ENCODE measurements at places on chromosomes 1 and 21.

- DNase-seq: no peak
Observed at GRCh38 chr1:234960722-234961455, 167.7 kb downstream of the TOMM20 start.

- DNase-seq: no peak
Observed at GRCh38 chr1:237226177-237226944, 184.4 kb downstream of the RYR2 start.

- DNase-seq: peak; percentile 76
Observed at GRCh38 chr1:30378991-30379581, 344.3 kb downstream of the MATN1 start.

DNA sequence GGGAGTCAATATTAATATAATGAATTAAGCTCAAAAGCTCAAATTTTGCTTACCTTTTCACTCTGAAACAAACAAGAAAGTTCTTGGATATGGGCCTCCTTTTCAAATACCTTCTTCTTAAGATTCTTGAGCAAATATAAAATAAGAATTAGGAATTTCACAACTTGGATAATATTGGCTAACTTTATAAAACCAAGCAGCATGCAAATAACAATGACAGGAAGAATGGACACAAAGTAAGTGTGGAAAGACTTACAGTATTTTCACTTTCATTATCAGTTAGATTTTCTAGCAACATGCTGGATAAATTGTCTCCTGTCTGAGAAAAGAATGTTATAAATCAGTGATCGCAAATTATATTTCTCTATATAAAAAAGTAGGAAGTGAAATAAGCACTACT lies 13.2 kb downstream of the ODF2L start:
- no peak for DNase-seq

GRCh38 chr1:86618358-86618757 lies 71.5 kb downstream of the CLCA4 start:
- DNase-seq: no peak

GRCh38 chr21:36727866-36728265 lies 29.0 kb downstream of the SIM2 start:
- no peak for DNase-seq

- no peak for DNase-seq
Observed at GRCh38 chr1:65940126-65940525, 147.4 kb downstream of the PDE4B start.

- no peak for DNase-seq
Observed at GRCh38 chr1:109622895-109623294, 3.3 kb downstream of the AMPD2 start.

DNA sequence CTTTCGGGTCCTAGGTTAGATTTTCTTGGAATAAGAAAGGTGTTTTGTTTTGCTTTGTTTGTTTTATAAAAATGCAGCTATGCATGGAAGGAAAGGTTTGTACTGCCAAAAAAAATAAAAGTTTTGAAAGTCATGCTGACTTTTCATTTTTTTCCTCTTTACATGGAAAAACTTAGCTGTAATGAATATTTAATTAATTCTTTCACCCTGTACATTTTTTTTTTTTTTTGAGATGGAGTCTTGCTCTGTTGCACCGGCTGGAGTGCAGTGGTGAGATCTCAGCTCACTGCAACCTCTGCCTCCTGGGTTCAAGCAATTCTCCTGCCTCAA lies 48.7 kb downstream of the NENF start:
- DNase-seq: no peak

DNA sequence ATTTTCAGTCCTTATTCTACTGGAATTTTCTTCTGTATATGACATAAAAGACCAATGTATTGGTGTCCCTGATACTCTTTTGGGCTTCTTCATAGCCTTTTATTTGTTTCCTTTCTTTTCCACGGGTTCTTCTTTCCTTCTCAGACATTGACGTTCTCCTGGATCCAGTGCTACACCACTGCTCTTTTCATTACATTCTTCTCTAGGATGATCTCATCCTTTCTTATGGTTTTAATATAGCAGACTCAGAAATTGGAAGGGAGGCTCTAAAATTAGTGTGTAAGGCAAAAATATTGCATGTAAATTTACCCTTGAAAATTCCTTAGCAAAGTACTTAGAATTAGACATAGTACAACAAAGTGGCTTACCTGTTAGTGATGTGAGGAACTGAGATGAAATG lies 65.3 kb downstream of the SELENOF start:
- no peak for DNase-seq

- no peak for DNase-seq
Observed at GRCh38 chr21:15701830-15702229, 28.0 kb upstream of the USP25 start.

DNA sequence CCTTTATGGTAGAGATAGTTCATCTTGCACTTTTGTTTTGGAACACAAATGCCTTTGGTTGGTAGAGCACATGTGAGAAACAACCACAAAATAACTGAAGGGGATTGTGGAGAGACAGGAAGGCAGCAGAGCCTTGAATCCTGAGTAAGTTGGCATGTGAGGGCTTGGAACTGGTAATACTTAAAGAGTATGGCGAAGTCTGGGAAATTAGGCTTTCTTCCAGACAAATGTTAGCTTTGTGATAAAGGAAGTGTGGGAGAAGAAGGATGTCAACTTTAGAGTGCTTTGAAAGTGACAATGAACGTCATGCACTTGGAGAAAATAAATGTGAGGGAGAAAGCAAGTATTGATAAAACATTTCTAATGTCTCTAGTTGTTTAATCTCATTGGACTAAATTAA lies 476.3 kb upstream of the ZRANB2 start:
- no peak for DNase-seq

DNA sequence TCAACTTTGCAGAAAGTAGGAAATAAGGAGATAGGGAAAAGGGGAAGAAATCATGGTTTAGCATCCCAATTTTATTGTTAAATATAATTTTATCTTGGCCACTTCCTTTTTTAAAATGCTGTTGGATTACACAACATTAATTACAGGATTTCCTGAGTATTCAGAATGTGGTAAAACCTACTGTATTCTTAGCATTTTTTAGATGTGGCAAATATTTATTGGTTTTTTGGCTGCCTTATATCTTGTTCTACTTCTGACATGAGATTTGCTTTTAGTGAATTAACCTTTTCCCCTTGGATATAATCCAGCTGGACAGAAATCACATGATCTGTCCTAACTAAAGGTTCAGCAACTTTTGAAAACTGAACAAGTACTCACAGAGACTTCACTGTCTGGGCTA lies 104.9 kb downstream of the PTGS2 start:
- peak; percentile 20 for DNase-seq

DNA sequence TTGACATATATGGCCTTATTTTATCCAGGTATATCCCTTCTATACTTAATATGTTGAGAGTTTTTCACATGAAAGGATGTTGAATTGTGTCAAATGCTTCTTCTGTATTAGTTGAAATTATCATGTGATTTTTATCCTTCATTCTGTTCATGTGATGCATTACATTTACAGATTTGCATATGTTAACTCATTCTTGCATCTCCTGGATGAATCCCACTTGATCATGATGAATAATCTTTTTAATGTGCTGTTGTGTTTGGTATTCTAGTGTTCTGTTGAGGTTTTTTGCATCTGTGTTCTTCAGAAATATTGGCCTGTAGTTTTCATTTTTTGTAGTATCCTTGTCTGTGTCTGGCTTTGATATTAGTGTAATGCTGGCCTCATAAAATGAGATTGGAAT lies 138.3 kb upstream of the GPR52 start:
- DNase-seq: no peak

DNA sequence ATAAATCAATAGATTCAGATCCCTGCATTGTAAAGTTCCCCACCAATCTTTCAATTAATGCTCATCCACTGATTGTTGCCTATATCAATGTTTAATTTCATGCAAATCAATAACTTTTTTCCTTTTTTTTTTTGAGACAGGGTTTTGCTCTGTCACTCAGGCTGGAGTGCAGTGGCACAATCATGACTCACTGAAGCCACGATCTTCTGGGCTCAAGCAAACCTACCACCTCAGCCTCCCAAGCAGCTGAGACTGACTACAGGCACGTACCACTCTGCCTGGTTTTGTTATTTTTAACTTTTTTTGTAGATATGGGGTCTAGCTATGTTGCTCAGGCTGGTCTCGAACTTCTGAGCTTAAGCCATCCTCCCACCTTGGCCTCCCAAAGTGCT lies 25.7 kb downstream of the DIO1 start:
- no peak for DNase-seq

DNA sequence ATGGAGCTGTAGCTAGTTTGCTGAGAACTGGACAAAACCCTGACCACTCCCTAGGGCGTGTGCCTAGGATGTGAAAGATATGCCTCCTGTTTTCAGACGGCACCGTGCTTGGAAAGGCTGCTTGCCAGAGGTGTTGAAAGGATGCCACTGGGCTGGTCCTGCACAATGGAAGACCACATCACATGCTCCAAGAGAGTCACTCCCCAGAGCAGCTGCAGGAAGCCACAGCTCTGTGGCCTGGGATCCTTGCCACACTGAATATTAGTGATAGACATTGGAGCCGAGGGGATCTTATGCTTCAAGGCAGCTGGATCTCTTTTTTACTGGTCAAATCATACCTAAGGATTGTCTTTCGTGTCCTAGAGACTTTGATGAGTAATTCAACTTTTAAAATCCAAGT lies 6.6 kb upstream of the APP start:
- no peak for DNase-seq

DNA sequence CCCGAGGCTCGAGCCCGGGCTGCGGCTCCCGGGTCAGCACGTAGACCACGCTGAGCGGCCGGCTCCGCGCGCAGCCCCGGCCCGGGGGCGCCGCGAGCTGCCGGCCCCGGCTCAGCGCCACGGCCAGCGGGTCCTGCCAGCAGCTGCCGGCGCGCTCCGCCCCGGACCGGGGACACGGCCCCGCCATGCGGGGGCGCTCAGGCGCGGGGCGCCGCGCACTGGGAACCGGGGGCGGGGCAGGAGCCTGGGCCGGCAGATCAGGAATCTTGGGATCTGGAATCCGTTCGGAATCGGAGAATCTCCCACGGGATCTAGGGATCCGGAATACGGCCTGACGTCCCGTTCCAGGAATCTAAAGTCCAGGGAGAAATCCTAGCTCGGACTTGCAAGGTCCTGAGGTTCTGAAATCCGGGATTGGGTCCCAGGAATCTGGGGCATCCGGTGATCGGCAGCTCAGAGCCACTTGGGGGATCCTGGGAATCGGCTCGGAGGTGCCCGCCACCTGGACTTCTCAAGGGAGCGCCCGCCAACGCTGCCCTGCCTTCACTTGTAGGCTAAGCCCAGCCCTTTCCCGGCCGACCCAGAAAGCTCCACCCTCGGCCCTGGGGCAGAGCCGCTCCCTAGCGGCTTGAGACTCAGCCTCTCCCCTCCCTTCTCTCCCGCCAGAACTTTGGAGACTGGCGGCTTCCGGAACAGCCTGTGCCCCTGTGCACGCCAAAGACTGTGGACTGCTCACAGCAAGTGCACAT lies at the start of gene MAP3K6:
Gene MAP3K6, minus strand, starts transcription at position 551 of the 749 bp plus-strand sequence. Its CDS starts 364 bp downstream, at position 187.
- peak; percentile 71 for DNase-seq

- DNase-seq: no peak
Observed at GRCh38 chr1:67717876-67718275, 32.9 kb downstream of the GADD45A start.

- DNase-seq: no peak
Observed at GRCh38 chr1:4336507-4336906, 317.9 kb upstream of the AJAP1 start.

GRCh38 chr1:185295091-185295490 lies 22.0 kb downstream of the IVNS1ABP start:
- DNase-seq: no peak

DNA sequence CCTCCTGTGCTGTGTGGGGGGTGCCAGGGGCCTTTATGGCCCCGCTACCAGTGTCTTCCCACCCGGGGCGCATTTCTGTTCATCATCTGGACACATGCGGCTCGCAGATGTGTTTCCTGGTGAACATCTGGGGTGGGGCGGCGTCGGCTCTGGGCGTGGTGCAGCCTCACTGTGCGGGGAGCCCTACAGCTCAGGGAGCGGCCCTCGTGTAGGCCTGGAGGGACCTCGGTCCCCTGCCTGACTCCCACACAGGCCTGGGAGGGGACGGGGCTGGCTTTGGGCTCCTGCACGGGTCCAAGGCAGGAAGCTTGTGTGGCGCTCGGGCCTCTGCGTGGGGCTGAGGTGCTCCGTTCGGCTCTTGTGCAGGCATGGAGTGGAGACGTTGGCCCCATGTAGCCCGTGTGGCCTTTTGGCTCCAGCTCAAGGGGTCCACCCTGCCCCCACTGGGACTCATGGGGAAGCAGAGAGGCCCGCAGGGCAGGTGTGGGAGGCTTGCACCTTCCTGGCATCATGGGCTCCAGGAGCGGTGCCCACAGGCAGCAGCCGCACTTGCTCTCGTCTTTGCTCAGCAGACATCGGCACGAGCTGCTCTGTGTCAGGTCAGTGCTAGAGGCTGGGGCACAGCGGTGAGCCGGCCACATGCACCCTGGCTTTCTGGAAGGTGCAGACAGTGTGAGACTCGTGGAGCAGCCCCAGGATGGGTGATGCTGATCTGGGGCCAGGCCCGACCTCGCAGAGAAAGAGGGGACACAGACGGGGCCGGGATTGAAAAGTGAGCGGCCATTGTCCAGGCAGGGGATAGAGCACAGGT lies 90.1 kb upstream of the ACTRT2 start:
- DNase-seq: no peak

DNA sequence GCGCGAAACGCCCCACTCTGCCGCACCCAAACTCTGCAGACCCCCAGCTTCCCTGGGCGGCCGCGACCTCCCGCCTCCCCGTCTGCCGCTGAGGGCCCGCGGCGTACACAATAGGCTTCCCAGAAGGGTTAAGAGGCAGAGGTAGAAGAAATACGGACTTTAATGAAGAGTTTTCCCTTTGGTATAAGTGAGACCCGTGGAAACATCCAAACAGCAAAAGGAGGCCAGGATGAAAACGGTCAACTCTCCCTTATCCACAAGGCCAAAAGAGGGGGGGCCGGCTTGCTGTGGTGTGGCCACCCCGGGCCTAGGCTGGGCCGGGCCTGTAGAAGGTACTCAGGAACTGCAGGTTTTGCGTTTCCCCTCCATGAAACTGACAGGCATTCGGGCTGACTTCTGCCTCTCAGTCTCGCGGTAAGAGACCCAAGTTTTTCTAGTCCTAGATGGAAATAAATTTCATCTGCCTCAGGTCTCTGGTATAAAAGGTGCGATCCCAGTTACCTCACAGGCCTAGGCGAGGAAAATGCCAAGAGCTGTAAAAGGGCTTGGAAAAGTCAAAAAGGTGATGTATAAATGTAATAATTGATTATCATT lies 671 bp upstream of the PYGO2 start:
- DNase-seq: no peak

Measured in fibroblast of the conjunctiva (primary cell).